NCI-H2081 treated with DMSO at 0.1 percent for 48 hours (cell line): ENCODE measurements at places on chromosomes 7 and 10.

DNA sequence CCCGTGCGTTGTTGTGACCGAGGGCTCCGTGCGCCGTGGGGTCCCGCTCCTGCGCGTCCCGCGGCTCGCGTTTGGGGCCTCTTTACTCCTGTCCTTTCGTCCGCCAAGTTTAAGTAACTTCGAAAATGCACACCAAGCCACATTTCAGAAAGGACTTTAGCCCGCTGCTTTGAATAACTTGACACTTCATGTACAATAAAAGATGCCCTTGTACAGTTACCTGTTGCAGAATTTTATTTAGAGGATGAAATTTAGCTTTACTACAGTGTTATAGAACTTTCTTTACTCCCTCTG lies 459 bp downstream of the SUGCT start:
- no peak for DNase-seq

DNA sequence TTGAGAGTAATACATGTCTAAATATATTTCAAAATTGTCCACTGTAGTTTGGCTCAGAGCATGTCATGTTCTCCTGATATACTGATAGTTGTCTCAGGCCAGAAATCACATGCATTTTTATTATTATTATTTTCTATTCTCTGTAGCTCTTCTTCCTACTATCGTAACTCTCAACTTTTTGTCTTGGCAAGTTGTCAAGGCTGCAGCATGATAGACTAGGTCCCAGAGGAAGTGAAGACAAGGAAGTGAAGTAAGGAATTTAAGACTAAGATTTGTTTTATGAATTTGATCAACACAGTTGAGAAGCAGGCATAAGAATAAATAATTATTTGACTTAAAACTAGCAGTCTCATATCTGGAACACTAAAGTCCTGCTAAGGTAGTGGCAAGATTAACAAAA lies 369.5 kb downstream of the ABCA13 start:
- DNase-seq = no peak

DNA sequence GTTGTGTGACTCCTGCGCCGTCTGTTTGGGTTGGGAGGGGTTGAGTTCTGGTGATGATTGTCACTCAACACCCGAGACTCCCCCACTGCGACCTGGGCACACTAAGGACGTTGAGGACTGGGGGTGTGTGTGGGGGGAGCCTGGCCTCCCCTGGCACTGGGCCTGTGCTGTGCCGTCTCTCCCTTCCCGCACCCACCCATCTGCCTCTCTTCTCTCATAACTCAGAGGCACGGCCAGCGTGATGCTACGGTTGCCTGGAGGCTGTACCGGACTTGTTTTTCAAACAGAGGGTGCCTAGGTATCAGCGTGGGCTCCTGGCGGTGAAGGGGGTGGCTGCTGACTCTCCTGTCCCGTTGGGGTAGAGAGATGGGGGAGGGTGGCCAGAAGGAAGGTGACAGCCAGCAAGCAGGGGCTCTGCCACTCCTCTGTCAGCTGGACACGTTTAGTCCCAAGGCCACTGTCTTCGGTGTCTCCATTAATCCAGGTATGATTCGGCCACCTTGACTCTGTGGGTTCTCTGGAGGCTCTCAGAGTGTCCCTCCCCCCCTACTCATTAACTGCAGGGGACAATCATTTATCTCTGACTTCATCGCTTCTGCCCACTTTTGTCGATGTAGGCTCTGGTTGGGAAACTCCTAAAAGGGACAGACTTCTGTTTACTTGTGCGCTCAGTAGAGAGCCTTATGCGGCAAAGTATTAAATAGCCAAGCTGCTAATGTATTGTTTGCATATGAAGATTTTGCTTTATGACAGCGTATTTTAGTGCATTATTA lies 56.5 kb upstream of the PFKFB3 start:
- no peak for DNase-seq

DNA sequence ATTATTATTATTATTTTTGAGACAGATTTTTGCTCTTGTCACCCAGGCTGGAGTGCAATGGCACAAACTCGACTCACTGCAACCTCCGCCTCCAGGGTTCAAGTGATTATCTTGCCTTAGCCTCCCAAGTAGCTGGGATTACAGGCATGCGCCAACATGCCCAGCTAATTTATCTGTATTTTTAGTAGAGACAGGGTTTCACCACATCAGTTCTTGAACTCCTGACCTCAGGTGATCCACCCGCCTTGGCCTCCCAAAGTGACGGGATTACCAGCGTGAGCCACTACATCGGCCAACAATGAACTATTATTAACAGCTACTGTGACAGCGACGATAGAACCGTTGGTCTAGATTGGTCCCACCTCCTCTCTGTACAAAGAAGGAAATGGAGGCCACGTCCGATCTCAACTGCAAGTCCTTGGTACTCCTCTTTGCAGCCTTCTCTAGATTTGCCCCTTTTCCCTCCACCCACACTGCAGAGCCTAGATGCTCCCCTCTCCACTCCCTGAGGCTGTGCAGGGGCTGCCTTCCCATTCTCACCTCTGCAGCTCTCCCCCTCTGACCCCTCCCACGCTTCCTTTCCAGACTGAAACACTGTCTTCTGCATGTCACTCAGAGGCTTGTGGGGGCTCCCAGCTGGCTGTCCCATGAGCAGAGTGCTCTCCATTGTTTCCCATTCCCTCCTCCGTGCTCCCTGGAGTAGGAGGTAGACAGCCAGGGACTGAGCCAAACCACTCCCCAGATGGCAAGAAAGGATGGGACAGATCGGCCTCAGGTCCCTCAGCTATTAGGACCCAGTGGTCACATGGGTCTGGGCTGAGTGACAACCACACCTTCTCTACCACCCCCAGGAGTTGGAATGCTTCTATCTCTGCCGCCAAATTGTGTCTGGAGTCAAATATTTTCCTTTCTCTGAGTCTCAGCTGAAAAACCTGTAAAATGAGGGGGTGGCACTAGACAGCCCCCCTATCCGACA lies 2.3 kb downstream of the LOXL4 start:
- no peak for DNase-seq

DNA sequence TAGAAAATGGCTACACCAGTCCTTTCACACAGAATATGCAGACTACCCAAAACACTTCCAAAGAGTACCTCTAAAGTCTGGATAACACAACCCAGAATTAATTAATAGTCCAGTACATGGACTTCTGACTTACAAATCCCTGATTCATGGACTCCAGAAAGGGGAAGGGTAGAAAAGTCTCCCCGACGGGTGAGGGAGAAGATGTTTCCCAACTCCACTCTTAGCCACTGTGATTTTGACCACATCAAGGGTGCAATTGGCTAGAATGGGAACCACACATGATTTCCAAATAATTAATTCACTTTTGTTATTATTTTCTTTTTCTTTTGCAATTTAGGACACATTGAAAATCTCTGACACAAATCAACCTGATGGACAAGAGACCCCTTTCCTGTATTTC lies 1.4 kb downstream of the TMEM130 start:
- no peak for DNase-seq

- DNase-seq = no peak
These were observed 739 bp upstream of the MEST start for GRCh38 chr7:130490888-130491804.

GRCh38 chr7:142752376-142753225 lies 3.3 kb downstream of the PRSS1 start:
- no peak for DNase-seq

- no peak for DNase-seq
These were observed 12.8 kb upstream of the GPR85 start for GRCh38 chr7:113099284-113099919.

- DNase-seq = no peak
These were observed 77.6 kb downstream of the VWC2 start for GRCh38 chr7:49850921-49851613.

DNA sequence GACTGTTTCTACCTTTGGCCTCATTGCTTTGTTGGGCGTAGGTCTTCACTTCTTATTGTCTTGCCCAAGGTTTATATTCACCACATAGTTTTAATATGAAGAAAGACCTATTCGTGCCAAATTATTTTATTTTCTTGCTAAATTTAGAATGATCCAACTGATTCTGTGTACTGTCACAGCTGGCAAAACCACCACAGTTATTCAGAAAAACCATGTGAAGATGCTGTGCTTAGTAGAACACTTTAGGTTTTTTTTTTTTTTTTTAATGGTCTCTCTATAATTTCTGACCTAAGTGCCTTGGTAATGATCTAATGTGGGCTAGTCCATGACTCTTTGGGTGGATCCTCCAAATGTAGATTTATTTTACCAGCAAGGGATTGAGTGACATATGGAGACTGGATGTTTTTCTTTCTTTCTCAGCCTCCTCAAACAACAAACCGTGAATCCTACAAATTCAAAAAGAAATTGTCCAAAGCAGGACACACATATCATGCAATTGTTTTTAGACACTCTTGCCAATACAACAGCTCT lies 243.8 kb downstream of the DYNC1I1 start:
- no peak for DNase-seq

DNA sequence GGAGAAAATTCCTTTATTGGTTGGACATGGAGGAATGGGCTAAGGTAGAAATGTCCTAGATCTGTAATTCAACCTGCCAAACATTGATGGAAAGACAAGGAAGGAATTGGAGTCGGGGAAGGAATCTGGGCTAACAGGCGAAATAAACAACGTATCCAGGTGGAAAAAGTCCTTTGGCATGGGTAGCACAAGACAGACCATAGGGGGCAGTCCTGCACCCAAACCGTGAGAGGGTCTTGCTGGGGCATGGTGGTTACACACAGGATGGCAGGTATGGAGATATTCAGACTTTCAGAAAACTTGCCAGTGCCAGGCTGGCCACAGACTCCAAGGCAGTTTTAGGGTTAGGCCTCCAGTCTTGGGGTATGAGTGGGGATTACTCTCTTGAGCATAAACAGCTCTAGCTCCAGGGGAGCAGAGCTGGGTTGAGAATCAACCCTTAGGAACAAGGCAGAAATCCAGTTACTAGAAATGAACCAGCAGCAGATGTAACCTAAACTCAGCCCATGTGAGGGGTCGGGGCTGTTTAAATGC lies 188.6 kb upstream of the GDF10 start:
- DNase-seq = no peak

DNA sequence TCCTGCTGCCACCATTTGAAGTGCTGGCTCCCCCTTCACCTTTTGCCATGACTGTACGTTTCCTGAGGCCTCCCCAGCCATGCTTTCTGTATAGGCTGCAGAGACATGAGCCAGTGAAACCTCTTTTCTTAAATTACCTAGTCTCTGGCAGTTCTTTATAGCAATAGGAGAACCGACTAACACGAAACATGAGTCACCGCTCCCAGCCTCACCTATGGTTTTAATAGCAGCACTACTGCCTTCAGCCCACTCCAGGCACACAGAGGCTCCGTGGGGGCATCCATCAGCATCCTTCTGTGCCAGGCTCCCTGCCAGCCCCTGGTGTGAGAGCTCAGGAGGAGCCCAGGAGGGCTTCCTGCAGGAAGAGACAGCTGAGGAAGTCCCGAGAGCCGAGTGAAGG lies 5.5 kb upstream of the ZNF316 start:
- DNase-seq = no peak

- no peak for DNase-seq
These were observed 7.9 kb upstream of the HOXA2 start for GRCh38 chr7:27110186-27111031.

DNA sequence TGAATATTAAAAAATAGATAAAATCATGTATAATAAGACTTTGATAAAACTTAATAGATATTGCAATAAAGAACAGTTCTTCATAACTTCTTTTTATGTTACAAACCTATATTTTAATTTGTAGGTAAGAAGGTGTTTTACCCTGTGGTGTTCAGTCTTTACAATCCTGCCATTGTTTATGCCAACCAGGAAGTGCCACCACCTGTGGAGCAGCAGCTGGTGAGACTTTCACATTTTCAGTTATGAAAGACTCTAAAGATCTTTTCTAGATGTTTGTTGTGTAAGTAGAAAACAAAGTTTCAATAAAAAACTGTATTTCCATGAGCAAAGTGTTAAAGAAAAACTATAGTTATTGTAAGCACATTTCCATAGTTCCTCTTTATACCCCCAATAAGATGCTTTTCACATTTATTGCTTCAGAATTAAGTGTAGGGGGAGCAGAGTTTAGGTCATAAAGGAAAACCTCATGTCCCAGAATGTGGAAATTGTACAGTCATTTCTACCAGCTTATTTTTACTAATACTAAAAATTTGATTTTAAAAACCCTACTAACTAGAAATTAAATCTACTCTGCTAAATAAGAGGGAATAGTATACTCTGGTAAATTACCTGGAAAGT lies 28.7 kb downstream of the CSGALNACT2 start:
- no peak for DNase-seq

DNA sequence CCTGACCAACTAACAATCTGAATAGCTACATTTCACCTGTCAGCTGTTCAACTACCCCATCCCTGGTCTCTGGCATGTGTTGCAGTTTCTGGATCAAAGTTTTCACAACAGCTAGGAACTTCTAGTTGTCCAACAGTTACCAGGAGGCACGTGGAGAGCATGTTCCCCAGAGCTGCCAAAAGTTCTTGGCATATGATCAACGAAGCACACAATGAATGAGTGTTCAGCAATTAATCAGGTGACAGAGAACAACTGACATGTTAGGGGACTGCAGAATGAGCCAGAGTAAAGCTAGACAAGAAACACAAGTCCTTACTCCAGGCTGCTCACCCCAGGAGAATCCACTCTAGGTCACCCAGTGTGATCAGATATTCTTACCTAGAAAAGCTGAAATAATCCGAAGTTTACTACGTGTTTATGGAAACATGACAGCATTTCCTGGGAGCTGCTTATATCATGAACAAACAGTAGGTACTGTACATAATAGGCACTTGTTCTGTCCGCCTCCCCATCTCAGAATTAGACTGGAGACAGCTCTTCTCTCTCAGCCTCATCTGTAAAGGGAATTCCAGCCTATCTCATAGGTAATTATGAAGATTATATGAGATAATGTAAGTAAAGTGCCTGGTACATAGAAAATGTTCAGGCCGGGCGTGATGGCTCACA lies 50.6 kb downstream of the ZNF438 start:
- DNase-seq = peak; percentile 6

- DNase-seq = no peak
These were observed 18.3 kb upstream of the PDE1C start for GRCh38 chr7:32088451-32088881.

- no peak for DNase-seq
These were observed 9.4 kb upstream of the ZC3HAV1 start for GRCh38 chr7:139118805-139119485.

GRCh38 chr7:51073171-51073570 lies 243.4 kb downstream of the COBL start:
- no peak for DNase-seq

DNA sequence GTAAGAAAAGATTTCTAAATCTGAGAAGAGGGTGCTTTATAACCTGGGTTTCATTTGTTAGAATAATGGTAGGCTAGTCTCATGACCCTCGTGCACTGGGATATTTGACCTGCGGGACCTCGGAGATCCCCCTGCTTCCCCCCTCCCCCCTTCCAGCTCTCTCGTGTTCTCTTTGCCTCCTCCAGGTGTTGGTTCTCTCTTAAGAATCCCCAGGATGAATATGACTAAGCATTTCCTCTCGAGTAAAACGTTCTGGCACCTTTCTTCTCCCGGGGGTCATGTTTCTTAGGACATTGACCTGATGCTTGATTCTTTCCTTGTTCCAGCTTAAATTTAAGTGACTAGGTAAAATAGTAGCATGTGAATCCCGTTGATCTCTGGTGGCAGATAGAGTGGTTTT lies 71.2 kb downstream of the SHH start:
- no peak for DNase-seq
